Foreskin keratinocyte (primary cell): ENCODE measurements at places on chromosomes 7 and 10. TPM values are rescaled to one million over a fixed set of nuclear protein-coding genes. Genes with fewer than 3 reads are reported as not detected.

Gene OR2A12
- total RNA-seq: not detected in 2 replicates

Gene CDK1
- total RNA-seq: 88.8 and 105 TPM in 2 replicates

Gene KIN
- total RNA-seq: 9.5 and 11.5 TPM in 2 replicates

Gene RAPGEF5
- 2.5 and 3.4 TPM in 2 replicates for total RNA-seq

Gene BMPER
- total RNA-seq: 0.20 and 0.25 TPM in 2 replicates

Gene STAMBPL1
- 7.8 and 9.6 TPM in 2 replicates for total RNA-seq

Gene HKDC1
- 0.48 and 0.71 TPM in 2 replicates for total RNA-seq

Gene FERD3L
- total RNA-seq: not detected in 2 replicates

Gene ATP6V0A4
- total RNA-seq: 0.14 and 0.25 TPM in 2 replicates

Gene MGMT
- 12.6 and 24.6 TPM in 2 replicates for total RNA-seq

Gene LBX1
- not detected in 2 replicates for total RNA-seq

Gene CALD1
- 176 and 183 TPM in 2 replicates for total RNA-seq

Gene MRPS17
- total RNA-seq: 16.6 and 19.1 TPM in 2 replicates

Gene GHRHR
- total RNA-seq: not detected in 2 replicates

Gene HEPACAM2
- total RNA-seq: not detected in 2 replicates

Gene PON1
- total RNA-seq: not detected in 2 replicates

Gene H2BK1
- total RNA-seq: not detected in 2 replicates

Gene PRLHR
- not detected in 2 replicates for total RNA-seq

Gene SPDYE16
- not detected in 2 replicates for total RNA-seq

Gene PANK1
- 6.1 and 8.4 TPM in 2 replicates for total RNA-seq

Gene TMEM229A
- not detected in 2 replicates for total RNA-seq

Gene ZNF727
- 0.25 TPM in 1 of 2 replicates, not detected in the other for total RNA-seq

Gene KIFBP
- 40.8 and 43.8 TPM in 2 replicates for total RNA-seq

Gene AKR1C3
- total RNA-seq: 0.44 and 0.56 TPM in 2 replicates

Gene TASOR2
- 52.7 and 58.4 TPM in 2 replicates for total RNA-seq

Gene APBB1IP
- total RNA-seq: not detected in 2 replicates

Gene CPA2
- total RNA-seq: 0.17 and 0.32 TPM in 2 replicates

Gene ALOX5
- not detected in 2 replicates for total RNA-seq

Gene PHYHIPL
- not detected in 2 replicates for total RNA-seq

Gene SMO
- total RNA-seq: 10.9 and 11.4 TPM in 2 replicates

Gene NUTM2E
- total RNA-seq: 0.20 and 0.28 TPM in 2 replicates

Gene GFRA1
- total RNA-seq: 0.03 TPM in 1 of 2 replicates, not detected in the other

Gene COL13A1
- 2.0 and 2.7 TPM in 2 replicates for total RNA-seq

Gene KLF14
- total RNA-seq: not detected in 2 replicates

Gene NEUROG3
- not detected in 2 replicates for total RNA-seq

Gene TBXAS1
- 2.1 TPM in 2 replicates for total RNA-seq

Gene PARD3
- total RNA-seq: 65.4 and 69.5 TPM in 2 replicates

Gene TMEM130
- total RNA-seq: not detected in 2 replicates

Gene SUN3
- total RNA-seq: not detected in 2 replicates

Gene IGF2BP3
- total RNA-seq: 32.8 and 41.1 TPM in 2 replicates

Gene ZNF503
- 5.1 and 5.7 TPM in 2 replicates for total RNA-seq

Gene HYAL4
- 0.17 TPM in 1 of 2 replicates, not detected in the other for total RNA-seq
